ENCODE measurements at places on chromosomes 5 and 9.
A peak's percentile ranks its signal among the peaks of the same experiment; 100 is the strongest.

DNA sequence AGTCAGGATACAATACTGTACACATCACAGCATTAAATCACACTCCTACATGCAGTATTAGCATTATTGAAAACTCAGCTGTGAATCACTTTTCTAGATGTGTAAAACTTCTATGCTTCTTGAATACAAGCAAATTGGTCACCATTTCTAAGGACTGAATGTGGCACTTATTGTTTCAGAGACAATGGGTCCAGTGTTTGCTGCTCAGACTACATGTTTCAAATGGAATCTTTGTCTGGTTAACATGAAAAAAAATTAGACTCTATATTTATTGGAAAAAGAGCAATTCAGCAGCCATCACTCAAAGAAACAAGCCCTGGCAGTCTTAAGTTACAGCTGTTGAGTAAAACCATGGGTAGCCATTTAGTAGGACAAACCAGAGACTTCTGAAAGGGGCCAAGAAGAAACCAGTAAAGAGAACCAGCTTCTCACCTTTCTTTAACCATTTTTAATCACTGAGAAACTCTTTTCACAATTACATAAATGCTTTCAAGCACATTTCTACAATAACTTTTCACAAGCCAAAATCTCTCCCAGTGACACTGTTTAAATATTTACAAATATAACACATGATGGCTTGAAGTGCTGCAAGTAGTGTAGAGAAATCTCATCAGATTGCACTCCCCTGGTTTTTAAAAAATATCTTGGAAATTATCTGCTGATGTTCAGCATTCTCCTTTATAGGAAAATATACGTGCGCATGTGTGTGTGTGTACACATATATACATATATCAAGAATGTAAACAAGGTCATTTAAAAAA is 35.2 kb downstream of the OR2K2 start:
- DNase-seq: no peak

GRCh38 chr5:90956511-90957097 is 398.0 kb downstream of the ADGRV1 start:
- no peak for DNase-seq

DNA sequence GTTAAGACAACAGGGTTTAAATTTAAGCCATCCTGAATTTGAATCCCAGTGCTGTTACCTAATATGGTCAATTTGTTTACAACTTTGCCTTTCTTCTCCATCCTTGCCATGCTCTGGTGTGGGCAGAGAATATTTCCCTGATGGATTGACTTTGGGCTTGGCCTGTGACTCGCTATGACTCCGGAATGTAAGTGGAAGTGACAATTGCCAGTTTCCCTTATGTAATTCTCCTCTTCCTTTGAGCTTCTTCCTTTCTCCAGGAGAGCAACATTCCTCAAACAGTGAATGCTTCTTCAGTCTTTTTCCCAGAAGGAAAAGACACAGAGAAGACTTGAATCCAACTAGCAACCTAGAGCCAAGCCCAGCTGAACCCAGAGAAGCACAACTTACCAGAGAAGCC is 159.1 kb downstream of the LURAP1L start:
- DNase-seq: no peak

DNA sequence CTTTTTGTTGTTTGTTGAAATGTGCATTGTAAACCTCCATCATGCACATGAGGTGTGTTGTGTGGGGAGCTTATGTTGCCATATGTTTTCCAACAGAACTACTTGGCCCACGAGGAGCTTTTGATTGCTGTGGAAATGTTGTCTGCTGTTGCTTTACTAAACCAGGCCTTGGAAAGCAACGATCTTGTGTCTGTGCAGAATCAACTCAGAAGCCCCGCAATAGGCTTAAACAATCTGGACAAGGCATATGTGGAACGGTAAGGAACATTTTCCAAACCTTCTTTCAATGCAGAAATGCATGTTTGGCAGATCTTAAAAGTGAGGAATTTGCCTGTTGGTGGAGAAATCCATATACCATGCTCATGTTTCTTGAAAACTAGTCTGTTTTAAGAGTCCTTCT is 22.5 kb downstream of the F2RL2 start:
- no peak for DNase-seq

GRCh38 chr9:24245988-24246387 is 299.7 kb downstream of the IZUMO3 start:
- no peak for DNase-seq

DNA sequence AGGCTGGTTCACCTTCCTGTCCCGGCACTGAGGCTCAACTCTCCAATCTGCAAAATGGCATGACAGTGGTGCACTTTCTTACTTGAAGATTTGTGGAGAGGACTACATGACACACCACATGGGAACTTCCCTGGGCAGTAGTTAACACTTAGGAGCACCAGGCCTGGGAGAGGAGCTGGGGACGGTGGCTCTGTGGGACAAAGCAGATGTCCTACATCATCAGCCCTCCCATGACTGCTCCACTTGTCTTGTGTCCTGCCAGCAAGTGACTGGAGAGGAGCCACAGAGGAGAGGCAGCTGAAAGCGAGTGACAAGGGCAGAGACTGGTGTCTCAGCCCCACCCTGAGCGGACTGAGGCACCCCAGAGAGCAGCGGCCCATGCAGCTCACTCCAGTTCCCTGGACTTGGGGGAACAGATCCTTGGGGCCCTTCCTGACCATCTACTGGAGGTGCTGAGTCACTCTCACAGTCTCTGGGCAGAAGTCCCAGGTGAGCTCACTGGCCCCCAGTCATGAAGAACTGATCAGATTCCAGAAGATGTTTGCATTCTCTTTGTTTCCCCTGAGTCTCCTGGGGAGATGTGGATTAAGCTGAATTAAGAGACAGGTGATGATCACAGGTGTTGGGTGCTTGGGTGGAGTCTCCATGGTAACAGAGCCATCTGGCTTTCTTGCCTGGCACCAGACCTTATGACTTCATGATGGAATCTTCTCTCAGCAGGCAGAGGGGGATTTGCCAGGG is 13.2 kb upstream of the SLC25A48 start:
- no peak for DNase-seq

- DNase-seq: no peak
Measured at GRCh38 chr5:177300951-177301350, 2.6 kb downstream of the RAB24 start.

DNA sequence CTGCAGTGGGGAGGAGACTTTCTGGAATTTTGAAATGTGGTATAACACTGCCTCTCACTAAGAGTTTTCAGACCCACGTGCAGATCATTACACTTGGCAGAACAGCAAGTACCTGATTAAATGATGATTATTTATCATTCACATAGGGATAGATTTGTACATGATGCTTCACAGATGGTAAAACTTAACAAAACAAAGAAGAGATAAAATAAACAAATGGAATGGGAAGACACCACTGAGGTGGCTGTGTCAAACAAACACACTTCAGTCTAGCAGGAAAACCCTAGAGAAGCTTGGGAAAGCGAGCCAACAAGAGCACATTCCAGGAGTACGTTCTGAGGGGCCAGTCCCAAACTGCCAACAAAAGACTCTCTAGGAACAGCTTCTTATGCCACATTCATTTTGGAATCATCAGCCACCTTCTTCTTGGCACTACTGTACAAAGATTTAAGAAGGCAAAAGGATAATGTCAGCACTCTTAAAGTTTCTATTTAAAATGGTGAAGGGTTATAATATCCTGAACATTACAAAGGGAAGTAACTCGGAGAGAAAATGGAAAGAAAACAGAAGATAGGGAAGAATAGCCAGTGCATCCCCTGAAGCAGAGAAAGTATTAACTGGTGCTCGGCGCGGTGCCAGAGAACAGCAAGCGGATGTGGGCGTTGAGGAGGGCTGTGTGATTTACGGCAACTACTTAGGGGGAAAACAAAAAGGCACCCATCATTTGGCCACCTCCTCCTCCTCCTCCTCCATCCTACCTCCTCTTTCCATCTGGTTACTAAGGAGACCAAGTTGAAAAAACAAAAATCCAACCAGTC is 1.6 kb downstream of the MED27 start:
- no peak for DNase-seq

GRCh38 chr9:136602193-136602885 is 56.5 kb upstream of the NOTCH1 start:
- DNase-seq: no peak

DNA sequence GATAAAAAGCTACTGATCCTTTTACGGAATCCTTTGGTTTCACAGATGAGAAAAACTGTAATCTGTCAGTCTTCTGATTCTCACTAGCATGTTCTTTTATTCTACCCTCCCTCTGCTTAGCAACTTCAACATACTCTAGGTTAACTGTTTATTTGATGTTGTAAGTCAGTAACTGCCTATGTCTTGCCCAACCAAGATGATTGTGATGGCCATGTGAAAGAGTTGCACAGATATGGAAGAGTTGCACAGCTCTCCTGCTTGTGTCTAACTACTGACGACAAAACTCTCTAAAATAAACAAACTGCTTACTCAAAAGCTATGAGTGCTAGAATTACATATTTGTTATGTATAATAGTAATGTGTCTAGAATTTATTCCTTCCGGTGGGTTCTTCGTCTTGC is 227.3 kb upstream of the DAB2 start:
- no peak for DNase-seq

DNA sequence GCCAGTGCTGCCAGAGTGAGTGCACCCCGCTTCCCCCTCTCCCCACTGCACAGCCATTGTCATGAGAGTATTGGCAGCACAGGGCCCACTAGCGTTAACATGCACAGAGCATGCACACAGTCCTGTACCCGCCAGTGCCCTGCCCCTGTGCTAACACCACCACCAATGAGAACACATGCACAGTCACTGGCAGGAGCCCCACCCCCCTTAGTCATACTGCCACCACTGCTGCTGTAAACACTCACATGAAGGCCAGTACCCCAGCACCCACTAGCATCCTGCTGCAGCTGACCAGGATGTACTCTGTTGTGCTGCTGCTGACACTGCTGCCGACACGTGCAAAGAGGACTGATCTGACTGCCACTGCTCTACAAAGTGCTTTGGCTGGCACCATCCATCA is 19.5 kb upstream of the RANBP6 start:
- DNase-seq: no peak

- DNase-seq: no peak
Measured at GRCh38 chr5:140114341-140115185, 654 bp downstream of the PURA start.

- no peak for DNase-seq
Measured at GRCh38 chr9:104977580-104977979, 49.6 kb upstream of the ABCA1 start.

DNA sequence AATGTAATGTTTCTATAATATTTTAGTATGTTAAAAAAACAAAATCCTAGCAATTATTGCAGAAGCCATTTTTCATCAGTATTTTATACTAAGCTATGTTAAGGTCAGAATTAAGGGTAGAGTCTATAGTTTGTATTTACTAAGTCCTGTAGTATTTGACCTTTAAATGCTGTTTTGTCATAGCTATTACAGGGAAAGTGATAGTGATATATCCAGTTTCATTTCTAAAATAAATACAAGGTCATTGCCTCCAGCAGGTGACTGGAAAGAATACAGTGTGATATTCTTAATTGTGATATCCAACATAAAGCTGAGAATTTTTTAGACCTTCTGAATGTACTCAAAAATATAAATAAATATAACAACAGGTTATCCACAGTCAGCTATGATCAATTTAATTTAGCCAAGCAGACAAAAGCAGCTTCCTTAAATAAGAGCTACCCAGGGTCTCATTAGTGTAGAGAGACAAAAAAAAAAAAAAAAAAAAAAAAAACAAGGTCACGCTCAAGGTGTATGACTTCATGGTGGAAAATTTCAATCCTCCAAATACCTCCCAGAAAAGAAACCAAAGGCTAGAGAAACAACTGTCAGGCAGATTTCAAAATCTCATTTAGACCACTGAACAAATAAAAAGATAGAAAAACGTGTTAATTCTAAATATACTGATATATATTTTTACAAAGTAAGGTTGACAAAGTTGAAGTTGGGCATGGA is 278.7 kb downstream of the HCN1 start:
- no peak for DNase-seq

GRCh38 chr9:129823542-129823934 is 398 bp downstream of the TOR1A start:
- no peak for DNase-seq

DNA sequence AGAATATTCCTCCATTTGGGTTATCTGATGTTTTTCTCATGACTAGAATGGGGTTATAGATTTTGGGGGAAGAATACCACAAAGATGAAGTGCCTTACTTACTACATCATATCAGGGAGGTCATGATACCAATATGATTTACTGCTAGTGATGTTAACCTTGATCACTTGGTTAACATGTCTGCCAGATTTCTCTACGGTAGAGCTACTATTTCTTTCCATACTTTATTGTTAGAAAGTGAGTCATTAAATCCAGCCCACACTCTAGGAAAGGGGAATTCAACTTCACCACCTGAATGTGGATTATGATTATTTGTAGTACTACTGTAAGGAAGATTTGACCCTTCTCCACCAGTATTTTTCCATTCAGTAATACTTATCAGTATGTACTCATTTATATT is 64.7 kb downstream of the UBE2R2 start:
- no peak for DNase-seq

DNA sequence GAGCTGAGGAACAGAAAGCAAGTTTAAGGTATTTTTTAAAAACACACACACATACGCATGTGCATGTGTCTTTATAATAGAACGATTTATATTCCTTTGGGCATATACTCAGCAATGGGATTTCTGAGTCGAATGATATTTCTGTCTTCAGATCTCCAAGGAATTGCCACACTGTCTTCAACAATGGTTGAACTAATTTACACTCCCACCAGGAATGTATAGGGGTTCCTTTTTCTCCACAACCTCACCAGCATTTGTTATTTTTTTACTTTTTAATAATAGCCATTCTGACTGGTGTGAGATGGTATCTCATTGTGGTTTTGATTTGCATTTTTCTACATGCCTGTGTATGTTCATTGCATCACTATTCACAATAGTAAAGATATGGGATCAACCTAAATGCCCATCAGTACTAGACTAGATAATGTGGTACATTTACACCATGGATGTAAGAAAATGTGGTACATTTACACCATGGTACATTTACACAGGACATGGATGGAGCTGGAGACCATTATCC is 60.3 kb upstream of the MAP3K1 start:
- DNase-seq: no peak

- DNase-seq: no peak
Measured at GRCh38 chr9:6973762-6974161, 216.0 kb downstream of the KDM4C start.

DNA sequence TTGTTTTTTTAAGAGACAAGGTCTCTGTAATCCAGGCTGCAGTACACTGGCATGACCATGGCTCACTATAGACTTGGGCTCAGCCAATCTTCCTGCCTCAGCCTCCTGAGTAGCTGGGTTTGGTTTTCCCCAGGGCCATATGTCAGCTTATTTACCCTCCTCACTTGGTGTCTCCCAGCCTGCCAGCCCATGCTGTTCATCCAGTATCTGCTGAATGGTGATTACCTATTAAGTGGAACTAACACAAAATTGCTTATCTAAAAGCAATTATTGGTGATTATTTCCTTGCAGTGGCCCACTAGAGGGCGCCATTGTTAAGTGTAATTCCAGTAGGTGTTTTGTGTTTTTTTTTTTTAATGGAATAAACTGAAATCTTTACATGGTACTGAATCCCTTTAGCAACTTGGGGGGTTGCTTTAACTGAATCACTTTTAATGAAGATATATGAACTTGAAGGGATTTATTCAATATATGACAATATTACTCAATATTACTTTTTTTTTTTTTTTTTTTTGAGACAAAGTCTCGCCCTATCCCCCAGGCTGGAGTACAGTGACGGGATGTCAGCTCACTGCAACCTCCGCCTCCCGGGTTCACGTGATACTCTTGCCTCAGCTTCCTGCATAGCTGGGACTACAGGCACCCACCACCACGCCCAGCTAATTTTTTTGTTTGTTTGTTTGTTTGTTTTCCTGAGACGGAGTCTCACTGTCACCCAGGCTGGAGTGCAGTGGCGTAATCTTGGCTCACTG is 13.8 kb downstream of the EXOSC2 start:
- peak; percentile 59 for DNase-seq

All from stimulated activated CD8-positive, alpha-beta memory T cell treated with anti-CD3 and anti-CD28 coated beads, Interleukin-4, amount 100 ng/mL, for 4 hours (primary cell).